Fibroblast of skin of back (primary cell): ENCODE measurements at places on chromosomes 1 and 21.

GRCh38 chr1:41005876-41006275 lies 15.6 kb downstream of the SLFNL1 start:
- no peak for DNase-seq

- no peak for DNase-seq
These were observed 22.8 kb downstream of the C2CD2 start for GRCh38 chr21:41931041-41931451.

DNA sequence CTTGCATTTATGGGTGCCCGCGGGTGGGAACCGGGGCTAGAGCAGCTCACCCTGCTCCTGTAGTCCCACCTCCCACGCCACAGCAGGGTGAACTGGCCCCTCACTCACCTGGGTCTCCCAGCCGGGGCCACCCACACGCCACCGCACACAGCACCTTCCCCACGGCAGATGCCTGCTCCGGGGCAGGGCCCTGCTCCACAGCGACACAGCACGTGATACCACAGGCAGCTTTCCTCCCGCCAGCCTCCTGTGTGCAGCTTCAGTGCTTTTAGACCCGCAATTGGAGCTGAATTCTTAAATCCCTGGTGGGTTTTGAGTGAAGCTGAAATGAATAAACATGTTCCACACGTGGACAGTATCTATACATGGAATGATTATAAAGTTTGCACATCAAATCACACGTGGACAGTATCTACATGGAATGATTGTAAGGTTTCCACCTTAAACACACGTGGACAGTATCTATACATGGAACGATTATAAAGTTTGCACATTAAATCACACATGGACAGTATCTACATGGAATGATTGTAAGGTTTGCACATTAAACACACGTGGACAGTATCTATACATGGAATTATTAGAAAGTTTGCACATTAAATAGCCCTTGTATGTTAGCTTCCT lies 93.1 kb upstream of the COL6A1 start:
- no peak for DNase-seq

DNA sequence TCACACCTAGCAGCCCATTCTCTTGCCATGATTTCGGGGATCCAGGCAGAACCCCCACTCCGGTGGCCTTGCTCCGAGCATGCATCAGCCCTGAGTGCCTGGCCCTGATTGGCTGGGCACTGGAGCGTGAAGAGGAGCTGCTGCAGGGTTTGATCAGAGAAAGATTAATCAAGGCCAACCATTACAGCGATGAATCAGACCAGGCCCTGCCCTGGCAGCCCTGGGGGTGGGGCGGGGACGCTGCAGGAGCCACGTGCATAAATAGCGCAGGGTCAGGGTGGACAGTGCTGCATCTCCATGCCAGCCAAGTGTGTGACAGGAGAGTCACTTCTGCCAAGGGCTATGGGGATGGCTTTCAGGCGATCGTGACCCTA lies 3.4 kb upstream of the FAM131C start:
- peak; percentile 27 for DNase-seq

DNA sequence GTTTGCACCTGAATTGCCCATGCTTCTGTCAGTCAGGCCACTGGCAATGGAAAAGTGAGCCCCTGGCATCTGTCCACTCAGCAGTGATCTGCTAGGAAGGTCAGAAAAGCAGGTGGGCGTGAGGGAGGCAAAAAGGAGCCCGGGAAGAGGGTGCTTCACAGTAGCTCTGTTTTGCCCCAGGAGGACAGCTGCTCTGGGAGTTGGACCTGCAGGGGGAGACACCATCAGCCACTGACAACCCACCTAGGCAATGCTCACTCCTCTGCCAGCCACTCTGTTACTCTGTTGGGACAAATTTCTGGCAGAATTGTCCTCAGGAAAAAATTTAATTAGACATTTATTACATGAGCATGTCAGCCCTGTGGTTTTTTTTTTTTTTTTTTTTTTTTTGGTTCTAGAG lies 146.4 kb downstream of the LRIG2 start:
- no peak for DNase-seq

DNA sequence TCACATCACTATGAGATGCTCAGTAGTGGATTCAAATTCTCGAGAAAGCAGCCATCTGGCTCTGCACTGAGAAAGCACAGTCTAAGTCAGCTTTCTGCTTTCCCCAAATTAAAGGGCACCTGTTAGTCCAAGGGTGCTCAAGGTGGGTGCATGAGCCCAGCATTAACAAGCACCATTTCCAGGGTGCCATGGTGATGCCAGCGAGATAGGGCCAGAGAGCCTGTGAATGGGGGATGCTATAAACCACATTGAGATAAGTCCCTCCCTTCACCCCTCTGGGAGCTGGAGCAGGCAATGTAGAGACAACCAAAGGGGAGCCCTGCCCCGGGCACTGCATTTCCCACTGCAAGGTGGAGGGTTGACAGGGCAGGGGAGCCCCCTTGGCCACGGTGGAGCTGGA lies 568.2 kb downstream of the AJAP1 start:
- no peak for DNase-seq

GRCh38 chr1:108897865-108898720 lies 21.3 kb downstream of the GPSM2 start:
- peak; percentile 71 for DNase-seq

- no peak for DNase-seq
These were observed 18.4 kb downstream of the IQGAP3 start for GRCh38 chr1:156553860-156554485.

DNA sequence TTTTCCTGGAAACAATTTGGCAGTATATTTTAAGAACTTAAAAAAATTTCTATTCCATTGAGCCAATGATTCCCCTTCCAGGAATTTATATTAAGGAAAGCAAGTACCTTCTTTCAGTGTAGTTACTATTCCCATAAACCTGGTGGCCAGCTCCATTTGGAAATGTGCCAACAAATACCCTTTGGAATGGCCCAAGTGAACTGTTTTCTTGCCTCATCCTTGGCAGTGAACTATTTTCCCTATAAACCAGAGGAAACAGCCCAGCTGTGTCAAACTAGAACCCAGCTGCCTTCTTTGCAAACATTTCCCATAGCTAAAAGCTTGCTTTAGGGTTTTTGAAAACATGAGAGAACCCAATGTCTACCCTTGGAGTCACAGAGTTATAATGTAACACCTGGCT lies 496.9 kb downstream of the NEGR1 start:
- DNase-seq, result peak; percentile 6

DNA sequence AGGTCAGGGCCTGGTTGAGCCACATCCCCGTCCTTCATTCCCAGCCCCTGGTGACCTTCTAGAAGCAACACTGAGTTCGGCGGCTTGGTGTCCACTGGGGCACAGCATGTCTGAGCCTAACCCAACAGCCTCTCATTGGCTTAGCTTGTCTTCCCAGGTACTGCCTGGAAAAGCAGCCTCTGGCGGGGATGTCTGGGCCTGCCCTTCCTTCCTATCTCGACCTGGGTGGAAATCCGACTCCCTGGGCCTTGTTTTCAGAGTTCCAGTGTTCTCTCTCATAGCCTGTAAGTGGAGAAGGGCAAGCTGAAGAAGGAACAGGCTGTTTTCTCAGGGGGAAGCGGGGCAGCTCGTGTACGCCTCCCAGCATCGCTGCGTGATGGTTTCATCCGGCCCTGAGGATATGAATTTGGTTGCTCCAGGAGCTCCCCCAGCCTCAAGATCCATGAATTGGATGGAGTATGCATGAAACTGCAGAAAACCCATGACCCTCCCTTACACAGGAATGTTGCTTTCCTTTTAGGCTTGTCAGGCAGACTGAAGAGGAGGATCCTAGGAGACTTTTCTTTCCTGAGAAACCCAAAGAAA lies 116.5 kb upstream of the IRF2BP2 start:
- peak; percentile 50 for DNase-seq

GRCh38 chr1:197692965-197693364 lies 82.3 kb downstream of the DENND1B start:
- no peak for DNase-seq

DNA sequence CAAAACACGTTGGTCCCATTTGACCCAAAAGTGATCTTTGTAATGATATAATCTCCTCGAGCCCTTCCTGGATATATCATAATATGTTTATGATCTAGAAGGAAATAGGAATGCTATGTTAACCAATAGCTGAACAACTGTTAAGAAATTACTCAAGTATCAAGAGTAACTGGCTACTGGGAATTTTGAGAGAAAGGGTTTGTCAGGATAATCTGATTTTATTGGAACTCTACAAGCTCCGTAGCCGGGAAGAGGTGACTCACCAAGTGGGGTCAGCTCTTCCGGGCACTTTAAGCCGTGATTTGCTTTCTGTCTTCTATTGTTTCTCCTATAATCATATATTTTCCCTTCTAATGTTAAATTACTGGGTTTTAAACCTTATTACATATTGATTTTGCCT lies 250.5 kb upstream of the POGK start:
- DNase-seq, result no peak

DNA sequence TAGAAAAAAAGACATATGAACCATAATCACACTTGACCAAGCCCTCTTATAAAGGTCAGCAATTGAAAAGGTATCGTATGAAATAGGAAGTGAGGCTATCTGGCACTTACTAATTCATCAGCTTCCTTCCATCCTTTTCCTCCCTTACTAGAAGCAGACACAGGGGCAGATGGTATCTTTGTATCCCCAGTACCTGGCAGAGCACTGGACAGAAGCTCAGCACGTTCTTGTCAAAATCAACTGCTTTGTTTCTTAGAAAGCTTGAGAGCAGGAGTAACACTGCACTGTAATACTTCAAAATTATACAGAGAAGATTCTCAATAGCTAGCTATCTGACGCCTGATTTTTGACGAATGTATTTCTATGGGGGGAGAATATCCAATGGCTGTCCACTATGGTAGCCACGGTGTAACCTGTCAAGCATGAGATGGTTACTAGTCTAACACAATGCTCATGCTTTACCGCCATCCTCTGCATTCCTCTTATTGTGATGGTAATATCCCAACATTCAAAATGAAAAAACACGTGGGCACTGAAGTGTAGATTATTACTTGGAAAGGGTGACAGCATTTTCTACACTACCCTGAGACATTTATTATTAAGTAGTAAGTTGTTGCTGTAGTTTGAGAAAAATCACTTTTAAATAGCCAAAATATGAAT lies 175.6 kb downstream of the SIPA1L2 start:
- DNase-seq, result no peak

- DNase-seq, result no peak
These were observed 201.7 kb upstream of the CHRM3 start for GRCh38 chr1:239184561-239185244.

- DNase-seq, result no peak
These were observed 16.9 kb downstream of the PTPRU start for GRCh38 chr1:29253180-29253579.

DNA sequence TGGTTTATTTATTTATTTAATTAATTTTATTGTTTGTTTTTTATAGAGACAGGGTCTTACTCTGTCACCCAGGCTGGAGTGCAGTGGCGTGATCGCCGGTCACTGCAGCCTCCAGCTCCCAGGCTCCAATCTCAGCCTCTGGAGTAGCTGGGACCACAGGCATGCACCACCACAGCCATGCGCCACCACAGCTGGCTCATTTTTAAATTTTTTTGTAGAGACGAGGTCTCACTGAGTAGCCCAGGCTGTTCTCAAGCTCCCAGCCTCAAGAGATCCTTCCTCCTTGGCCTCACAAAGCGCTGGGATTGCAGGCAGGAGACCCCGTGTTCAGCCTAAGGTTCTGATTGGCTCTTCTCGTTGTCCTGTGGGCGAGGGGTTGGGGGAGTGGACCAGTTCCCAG lies 22.1 kb downstream of the UMODL1 start:
- no peak for DNase-seq

DNA sequence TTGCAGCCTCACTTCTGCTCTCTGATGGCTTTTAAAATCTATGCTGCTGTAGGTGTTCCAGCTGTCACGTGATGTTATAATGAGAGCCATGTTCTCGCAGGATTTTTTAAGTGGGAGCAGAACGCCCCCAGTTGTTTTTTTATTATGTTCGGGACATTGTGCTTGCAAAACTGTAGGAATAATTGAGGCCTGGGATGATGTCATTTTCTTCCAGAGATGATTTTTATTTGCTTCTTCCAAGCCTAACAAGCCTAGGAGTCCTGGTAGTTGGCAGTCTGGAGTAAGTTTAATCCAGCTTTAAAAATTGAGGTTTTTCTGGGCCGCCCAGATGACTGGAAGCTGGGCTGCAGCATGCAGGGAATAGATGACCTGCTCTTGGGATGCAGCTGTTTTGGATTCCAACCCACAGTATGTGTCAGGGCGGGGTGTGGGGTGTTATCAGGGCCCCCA lies 34.6 kb upstream of the CHIT1 start:
- peak; percentile 20 for DNase-seq

DNA sequence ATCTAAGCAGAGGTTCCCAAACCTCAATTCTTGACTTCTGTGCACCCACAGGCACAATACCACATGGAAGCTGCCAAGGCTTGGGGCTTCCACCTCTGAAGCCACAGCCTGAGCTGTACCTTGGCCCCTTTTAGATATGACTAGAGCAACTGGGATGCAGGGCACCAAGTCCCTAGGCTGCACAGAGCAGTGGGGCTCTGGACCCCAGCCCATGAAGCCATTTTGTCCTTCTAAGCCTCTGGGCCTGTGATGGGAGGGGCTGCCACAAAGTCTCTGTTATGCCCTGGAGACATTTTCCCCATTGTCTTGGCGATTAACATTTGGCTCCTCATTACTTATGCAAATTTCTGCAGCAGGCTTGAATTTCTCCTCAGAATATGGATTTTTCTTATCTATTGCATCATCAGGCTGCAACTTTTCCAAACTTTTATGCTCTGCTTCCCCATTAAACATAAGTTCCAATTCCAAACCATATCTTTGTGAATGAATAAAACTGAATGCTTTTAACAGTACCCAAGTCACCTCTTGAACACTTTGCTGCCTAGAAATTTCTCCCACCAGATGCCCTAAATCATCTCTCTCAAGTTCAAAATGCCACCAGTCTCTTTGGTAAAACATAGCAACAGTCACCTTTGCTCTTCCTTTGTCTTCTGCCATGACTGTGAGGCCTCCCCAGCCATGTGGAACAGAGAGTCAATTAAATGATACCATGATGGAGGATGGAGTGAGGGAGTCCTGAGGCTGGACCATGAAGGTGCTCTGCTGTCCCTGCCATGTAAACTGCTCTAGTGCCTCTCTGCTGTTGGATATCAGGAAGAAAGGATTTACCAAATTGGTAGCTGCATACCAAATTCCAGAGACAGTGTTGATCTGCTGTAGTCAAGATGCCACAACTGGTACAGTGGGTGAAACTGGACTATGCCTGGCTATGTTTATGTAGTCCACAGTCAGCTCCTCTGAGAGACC lies 37.6 kb downstream of the RUNX3 start:
- no peak for DNase-seq

- no peak for DNase-seq
These were observed 8.7 kb upstream of the SNAPIN start for GRCh38 chr1:153649863-153650235.

- DNase-seq, result peak; percentile 31
These were observed 74.3 kb downstream of the SH3GLB1 start for GRCh38 chr1:86778569-86779239.

- DNase-seq, result no peak
These were observed 7.1 kb downstream of the AMIGO1 start for GRCh38 chr1:109502364-109502851.

GRCh38 chr1:164560121-164560541 lies 1.1 kb downstream of the PBX1 start:
- no peak for DNase-seq
